ENCODE measurements at places on chromosomes 7 and 10.

- DNase-seq: no peak
Observed at GRCh38 chr10:26509307-26509706, 71.2 kb downstream of the APBB1IP start.

GRCh38 chr7:44740055-44740454, 8.6 kb upstream of the ZMIZ2 start:
- no peak for DNase-seq

DNA sequence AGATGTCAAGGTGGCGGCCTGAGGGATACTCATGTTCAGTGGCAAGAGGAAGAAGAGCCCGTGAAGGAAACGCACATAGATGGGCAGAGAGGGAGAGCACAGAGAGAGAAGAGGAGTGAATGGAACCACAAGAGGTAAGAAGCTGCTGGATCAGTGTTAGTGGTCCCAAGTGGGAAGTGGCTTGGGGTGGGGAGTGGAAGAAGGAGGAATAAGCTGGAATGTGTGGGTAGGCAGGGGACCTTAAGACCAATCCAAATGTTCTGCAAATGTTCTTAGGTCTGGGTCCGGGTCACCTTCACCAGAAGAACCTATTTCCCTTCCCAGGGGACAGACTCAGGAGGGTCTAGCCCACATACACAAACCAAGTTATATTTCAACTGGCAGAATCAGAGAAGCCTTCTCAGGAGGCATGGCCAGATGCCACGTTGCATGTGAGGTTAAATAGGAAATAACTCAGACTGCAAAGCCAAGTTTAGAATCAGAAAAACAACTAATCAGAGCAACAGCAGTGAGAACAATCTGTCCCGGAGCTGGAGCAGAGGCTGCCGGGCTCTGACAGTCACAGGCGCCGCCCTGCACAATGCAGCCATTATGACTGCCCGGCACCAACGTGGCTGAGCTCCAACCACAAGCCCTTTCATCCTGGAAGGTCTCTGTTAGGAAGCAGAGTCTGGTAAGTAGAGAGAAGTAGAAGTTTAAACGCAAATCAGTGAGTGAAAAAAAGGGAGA, 78.6 kb upstream of the ARMC3 start:
- DNase-seq: no peak

- DNase-seq: no peak
Observed at GRCh38 chr10:58791137-58791536, 278.5 kb downstream of the BICC1 start.

GRCh38 chr10:60606343-60607080, 171.8 kb upstream of the CDK1 start:
- no peak for DNase-seq

DNA sequence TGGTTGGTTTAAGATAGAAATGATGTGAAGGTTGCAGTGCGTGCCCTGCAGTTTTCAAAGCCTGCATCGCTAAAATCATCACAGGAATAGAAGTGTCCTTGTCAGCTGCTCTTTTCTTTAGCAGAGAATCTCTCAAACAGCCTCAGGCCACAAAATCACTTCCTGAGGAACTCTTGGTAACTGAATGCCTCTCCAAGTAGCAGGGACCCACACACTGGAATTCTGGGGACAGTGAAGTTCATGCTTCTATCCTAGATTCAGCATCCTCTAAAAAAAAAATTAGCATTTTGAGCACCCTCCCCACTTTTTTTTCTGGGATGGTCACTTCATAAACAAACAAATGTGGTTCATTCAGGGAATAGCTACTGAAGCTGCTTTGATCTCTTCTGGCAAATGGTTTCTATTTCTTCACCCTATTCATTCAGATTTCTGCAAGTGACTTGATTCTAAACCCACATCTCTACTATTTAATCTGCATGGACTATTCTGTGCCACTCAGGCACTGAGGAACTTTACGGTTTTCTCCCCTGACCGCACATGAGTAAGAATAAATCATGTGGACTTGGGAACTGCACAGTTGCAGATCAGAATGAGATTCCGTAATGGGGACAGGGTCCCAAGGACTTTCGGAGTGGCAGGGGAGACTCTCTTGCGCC, 306.9 kb downstream of the FRMD4A start:
- no peak for DNase-seq

GRCh38 chr7:47361746-47362215, 220.1 kb downstream of the TNS3 start:
- no peak for DNase-seq

DNA sequence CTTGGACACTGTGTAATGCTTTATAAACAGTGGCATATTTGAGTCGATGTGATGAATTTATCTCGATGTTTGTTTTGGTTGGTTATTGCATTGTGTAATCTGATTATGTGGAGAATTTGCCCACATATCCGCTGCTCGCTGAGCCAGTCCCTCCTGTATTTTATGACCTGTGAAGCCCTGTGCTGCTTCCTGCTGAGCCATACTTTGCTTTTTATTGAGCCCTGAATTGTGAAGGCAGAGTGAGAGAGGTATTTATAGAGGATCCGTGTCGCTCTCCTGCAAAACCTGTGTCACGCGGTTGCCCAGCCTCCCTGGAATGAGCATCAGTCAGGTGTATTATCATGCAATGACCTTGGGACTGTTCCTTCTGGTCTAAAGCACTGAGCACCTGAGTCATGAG, 253.7 kb downstream of the ARHGAP21 start:
- no peak for DNase-seq

DNA sequence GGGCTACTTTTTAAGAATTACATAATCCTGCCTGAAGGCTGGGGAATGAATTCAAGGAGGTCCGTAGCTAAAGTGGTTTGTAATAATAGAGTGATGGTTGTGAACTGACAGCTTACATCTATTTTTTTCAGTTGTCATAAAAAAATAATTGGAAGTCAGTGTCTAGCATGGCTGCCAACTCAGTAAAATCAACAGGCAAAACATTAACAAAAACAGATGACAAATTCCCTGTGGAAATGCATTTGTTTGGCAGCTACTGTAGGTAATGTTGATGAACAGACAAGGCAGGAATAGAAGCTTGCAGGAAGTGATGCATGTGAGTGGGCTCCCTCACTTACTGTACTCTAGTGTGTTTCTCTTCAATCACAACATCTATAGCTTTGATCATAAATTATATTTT, 766.0 kb upstream of the POT1 start:
- DNase-seq: no peak

DNA sequence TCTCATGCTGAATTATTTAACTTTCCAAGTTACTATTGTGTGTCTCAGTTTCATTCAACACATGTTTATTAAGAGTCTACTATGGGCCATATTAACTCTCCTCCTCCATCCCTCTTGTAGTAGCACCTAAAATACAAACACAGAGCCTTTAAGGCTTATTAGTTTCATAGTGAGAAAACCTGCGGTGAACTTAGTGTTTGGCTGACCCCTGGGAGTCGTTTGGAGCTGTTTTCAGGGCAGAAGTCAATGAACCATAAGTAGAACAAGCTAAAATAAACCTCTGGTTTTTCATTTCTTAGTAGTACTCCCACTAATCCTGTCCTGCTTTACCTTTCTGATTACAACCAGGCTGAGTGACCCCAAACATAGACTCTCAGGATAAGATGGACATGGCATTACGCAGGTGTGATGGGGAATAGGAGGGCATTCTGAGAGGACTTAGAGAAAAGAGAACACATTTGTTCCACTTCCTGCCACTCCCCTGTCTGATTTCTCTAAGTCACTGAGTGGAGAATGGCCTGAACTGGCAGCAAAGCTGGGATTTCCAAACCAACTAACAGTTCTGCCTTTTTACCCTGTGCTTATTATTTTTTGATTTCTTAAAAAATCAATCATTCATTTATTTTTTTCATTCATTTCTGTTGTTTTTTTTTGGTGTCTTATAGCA, 74.5 kb downstream of the LRMDA start:
- DNase-seq: no peak

GRCh38 chr10:11148142-11149028, 130.7 kb downstream of the CELF2 start:
- no peak for DNase-seq

DNA sequence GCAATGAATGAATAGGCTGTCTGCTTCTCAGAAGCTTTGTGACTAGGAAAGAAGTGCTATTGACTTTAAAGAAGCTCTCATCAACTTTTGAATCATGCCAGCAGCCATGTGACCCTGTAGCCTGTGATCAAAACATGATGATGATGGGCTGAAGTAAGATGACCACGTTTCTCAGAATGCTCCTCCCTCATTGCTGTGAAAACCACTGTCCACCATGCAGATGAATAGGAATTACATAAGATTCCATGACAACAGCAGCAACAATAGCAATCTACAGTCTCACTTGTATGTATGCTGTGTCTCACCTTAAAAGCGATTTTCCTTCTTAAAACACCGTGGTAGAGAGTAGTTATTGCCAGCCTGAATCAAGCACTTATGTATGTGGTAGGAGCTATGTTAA, 228.4 kb downstream of the TRIL start:
- DNase-seq: no peak

- DNase-seq: no peak
Observed at GRCh38 chr10:112793202-112793921, 156.7 kb upstream of the TCF7L2 start.

DNA sequence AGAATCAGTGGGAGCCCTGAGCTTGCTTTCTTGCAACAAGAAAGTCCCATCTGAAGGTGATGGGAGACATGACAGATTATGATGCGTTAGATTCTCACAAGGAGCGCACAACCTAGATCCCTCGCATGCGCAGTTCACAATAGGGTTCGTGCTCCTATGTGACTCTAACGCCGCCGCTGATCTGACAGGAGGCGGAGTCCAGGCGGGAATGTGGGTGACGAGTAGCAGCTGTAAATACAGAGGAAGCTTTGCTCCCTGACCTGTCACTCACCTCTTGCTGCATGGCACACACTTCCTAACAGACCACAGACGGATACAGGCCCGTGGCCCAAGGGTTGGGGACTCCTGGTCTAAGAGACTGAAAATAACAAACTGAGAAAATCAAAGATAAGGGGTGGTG, 1163.4 kb upstream of the AUTS2 start:
- no peak for DNase-seq

DNA sequence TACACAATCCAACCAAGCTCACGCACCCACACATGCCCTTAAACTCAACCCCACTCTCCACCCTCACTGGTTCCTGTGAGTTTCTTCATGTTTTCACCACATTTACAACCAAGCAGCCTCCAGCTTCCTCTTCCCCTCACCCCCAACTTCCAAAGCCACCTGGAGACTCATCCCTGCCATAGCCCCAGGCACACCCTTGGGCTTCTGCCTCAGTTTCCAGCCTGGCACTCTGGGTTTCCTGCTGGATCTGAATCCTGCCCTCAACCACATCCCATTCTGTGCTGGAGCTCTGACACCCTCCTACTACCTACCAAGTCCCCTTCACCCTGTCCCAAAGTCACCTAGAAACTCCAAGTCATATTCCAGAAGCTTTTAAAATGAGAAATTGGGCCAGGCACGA, 29.4 kb downstream of the CCDC3 start:
- no peak for DNase-seq

GRCh38 chr10:62058896-62059216, 157.4 kb downstream of the ARID5B start:
- no peak for DNase-seq
